Stimulated activated CD8-positive, alpha-beta memory T cell treated with anti-CD3 and anti-CD28 coated beads, Interleukin-2, amount 100 ng/mL, for 1 hour (primary cell): ENCODE measurements at places on chromosomes 3 and 15.

GRCh38 chr3:31707286-31707685 lies 174.6 kb downstream of the STT3B start:
- no peak for DNase-seq

- DNase-seq = no peak
Measured at GRCh38 chr3:170976190-170976519, 50.4 kb downstream of the SLC2A2 start.

DNA sequence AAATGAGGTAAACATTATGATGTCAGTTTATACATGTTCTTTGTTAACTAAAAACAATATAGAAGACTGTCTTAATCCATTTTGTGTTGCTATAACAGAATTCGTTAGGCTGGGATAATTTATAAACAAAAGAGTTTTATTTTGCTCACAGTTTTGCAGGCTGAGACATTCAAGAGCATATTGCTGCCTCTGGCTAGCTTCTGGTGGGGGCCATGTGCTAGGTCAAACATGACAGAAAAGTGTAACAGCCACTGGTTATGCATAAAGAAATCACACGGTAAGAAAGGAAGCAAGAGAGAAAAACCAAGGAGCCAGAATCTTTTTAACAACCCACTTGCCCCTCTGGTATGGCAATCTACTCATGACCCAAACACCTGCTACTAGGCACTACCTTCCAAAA lies 776.7 kb downstream of the PLOD2 start:
- no peak for DNase-seq

DNA sequence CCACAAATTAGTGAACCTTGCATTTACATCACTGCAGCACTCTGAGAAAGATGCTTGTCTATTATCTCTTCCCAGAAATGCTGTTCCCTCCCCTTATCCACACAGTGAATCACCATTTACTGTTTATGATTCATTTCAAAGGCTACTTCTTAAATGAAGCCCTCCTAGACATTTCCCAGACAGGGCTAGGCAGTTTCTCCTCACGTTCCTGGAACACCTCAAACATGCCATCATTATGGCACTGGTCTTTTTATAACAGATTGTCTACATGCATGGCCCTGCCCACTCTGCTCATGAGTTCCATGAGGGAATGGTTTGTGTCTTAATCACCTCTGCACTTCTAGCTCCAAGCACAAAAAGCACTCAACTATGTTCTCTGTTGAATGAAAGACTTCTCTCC lies 32.2 kb upstream of the TM2D3 start:
- DNase-seq = no peak

DNA sequence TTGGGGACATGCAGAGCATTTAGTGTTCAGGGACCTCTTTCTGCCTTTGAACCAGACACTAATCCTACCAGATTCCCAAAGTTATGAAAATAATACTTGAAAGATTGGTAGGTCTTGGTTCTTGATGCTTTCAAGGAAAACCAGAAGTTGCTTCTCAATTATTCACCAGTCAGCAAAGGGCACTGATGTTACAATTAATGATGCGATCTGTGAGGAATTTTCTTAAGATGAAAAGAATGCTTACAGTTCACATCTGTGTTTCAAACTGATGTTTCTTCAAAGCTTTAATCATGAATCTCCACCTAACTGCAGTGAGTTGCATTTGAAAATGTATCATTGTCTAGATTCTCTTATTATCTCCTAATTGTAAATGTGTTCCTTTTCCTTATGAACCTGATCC lies 161.0 kb downstream of the NAALADL2 start:
- DNase-seq = no peak

- DNase-seq = no peak
Measured at GRCh38 chr15:92033314-92033713, 179.8 kb downstream of the SLCO3A1 start.

DNA sequence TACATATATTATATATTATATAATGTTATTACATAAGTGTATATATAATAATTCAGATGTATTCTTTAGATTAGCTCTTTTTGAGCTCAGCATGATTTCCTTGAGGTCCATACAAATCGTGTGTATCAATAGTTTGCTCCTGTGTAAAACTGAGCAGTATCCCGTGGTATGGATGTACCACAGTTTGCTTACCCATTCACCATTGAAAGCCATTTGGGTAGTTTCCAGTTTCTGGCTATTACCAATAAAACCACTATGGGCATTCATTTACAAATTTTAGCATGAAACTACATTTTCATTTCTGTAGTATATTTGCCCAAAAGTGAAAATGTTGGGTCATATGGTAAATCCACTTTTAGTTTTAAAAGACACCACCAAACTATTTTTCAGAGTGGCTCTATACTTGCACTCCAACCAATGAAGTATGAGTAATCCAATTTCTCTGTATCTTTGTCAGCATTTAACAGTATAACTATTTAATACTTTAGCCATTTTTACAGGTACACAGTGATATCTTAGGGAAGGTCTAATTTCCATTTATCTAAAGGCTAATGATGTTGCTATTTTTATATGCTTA lies 1361.4 kb upstream of the GBE1 start:
- no peak for DNase-seq

GRCh38 chr3:46086083-46086437 lies 58.8 kb upstream of the XCR1 start:
- no peak for DNase-seq

DNA sequence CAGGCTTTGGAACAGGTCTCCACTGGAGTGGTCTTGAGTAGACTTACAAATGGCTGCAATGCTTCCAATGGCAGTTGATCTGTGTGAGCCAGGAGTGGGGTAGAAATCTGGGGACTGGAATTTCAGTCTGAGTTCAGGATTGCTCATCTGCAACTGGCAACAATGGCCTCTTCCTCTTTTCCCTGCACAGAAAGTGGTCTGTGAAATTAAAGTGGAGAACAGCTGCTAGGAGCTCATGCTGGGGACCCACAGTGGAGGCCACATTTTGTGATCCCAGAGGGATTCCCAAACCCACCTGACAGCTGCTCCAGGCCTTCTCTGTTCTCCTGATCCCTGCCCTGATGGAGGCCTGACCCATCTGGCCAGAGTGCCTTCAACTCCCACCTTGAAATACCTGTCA lies 49.6 kb downstream of the CEMIP start:
- no peak for DNase-seq

- no peak for DNase-seq
Measured at GRCh38 chr3:143812481-143812880, 35.8 kb downstream of the SLC9A9 start.

GRCh38 chr15:56883088-56883487 lies 35.4 kb upstream of the TCF12 start:
- no peak for DNase-seq

GRCh38 chr3:64039332-64039731 lies 16.0 kb upstream of the PSMD6 start:
- DNase-seq = no peak

DNA sequence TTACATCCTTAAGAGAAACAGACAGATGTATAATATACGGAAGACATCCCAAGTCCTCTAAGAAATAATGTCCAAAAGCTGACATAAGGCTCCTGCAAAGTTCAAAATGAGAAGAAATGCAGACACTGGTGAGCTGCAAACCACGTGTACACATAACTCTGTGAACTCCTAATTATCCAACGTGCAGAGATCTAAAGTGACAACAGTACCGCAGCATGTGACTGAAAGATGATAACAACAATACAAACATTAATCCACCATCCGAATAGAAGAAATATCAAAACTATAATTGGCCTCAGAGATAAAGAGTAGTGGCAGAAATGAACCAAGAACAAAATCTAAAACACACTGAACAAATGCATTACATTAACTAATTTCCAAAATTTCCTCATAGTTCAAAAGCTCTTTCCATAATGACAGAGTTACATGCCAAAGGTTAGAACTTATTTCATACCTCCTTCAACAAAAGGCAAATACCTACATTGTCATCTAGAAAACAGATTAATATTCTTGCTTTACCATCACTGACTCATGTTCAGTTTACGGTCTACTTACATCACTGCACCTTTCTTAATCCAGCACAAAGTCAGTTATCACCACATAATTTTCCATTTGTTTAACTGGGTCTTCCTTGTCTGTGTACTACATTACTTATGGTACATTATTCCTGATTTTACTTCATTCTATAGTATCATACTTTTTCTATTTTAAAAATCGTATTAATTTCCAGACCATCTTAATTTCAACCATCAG lies 2.2 kb downstream of the PDCD10 start:
- no peak for DNase-seq

DNA sequence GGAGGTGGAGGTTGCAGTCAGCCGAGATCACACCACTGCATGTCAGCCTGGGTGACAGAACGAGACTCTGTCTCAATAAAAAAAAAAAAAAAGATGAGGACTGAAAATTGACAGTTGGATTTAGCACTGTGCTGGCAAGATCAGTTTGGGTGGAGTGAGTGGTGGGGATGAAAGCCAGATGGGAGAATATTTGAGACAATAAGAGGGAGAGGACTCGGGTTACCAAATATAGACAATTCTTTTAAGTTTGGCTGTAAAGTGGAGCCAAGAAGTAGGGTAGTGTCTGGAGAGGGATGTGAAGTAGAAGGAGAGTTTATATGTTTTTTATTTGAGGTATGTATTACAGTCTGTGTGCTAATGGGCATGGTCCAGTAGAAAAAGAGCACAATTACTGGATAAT lies 20.4 kb downstream of the TMOD3 start:
- DNase-seq = no peak

DNA sequence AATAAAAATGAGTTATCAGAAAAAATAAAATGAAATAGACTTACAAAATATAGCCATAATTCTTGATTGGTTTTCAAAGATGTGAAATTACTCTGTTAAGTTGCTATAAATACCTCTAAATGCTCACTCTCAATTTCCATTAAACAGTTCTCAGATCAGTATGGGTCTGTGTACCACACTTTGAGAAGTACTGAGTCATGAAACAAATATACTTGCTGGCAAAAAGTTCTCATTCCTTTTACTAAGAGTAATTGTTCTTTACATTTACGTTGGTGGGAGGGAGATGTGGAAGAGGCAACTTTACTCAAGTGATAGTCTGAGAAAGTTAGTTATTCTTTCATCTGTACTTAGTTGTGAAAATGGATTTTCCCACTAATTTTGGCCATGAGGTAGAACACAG lies 96.3 kb downstream of the ZNF385D start:
- no peak for DNase-seq

GRCh38 chr3:175433026-175433674 lies 574.0 kb downstream of the NAALADL2 start:
- no peak for DNase-seq

- no peak for DNase-seq
Measured at GRCh38 chr15:76986743-76987142, 8.2 kb upstream of the PSTPIP1 start.

- no peak for DNase-seq
Measured at GRCh38 chr3:101223016-101223415, 97.4 kb downstream of the IMPG2 start.
